ENCODE measurements at places on chromosomes 12 and 14.

- no peak for DNase-seq
Observed at GRCh38 chr14:61563880-61564617, 131.3 kb upstream of the HIF1A start.

DNA sequence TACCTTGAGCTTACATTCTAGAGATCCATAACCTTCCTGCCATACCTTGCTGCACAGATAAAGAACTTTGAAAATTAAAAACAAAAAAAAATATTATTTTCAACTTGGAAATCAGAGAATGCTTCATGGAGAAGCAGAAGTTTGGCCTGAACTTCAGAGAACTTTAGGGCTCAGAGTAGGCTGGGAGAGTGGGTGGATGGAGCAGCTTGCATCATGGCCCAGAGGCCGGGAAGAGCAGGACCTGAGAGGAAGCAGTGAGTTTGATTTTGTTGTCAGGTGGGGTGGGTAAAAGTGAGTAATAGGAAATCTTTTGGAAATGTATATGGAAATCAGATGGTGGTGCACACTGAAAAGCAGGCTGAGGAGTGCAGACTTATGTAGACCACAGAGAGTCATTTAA is 228.5 kb upstream of the KRR1 start:
- DNase-seq, result no peak

DNA sequence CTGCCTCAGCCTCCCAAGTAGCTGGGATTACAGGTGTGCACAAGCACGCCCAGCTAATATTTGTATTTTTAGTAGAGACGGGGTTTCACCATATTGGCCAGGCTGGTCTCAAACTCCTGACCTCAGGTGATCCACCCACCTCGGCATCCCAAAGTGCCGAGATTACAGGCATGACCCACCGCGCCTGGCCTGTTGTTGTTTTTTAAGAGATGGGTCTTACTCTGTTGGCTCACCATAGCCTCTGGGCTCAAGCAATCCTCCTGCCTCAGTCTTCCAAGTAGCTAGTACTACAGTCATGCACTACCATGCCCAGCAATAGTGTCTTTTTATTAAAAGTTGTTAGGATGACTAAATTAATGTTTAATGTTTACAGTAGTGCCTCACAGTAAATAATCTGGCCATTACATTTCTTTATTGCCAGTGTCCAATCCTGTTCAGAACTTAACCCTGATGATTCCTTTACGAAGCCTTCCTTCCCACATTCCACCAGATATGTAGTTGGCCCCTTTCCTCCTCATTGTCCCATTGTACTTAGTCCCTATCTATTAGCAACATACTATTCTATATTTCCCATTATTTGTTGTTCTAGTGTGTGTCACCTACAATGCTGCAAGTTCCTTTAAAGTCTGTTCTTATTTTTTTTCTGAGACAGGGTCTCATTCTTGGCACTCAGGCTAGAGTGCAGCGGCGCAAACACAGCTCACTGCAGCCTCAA is 8.8 kb upstream of the SMARCC2 start:
- DNase-seq, result no peak

DNA sequence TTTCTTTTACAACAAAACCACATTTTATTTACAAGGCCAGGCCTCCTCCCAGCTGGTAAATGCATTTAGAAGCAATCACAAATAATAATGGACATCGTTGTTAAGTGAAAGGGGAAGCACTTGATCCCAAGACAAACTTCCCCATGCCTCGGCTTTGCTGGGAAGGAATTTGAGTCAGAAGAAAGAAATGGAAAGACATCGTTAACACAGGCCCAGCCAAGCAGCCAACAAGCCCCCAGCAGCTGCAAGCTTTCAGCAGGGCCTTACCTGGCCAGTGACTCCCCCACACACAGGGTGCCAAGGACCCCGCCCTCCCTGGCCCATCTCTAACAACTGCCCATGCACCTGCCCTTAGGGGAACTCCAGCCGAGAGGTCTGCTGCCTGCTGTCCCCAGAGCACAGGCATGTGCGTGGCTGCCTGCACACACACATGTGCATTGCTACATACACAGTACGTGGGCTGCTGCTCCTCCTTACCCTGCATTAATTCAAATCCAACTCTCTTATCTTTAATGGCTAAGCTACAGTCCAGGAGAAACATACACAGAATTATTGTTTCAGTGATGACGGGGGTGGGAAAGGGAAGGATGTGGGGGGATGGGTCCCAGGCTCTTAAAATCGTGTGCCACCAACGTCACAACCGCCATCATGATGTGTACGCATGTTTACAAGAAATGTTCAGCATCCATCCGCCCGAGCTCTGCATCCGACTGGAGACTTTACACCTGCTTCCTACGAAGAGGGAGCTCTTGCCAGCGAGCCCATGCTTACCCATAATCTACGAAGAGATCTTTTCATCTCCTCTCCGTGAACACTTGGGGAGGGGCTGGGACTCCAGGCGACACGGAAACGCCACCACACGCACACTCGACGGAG is 9.8 kb downstream of the BCL11B start:
- DNase-seq, result no peak

- no peak for DNase-seq
Observed at GRCh38 chr14:99244941-99245563, 26.9 kb downstream of the BCL11B start.

GRCh38 chr12:19642345-19642744 is 203.1 kb downstream of the AEBP2 start:
- DNase-seq, result no peak

DNA sequence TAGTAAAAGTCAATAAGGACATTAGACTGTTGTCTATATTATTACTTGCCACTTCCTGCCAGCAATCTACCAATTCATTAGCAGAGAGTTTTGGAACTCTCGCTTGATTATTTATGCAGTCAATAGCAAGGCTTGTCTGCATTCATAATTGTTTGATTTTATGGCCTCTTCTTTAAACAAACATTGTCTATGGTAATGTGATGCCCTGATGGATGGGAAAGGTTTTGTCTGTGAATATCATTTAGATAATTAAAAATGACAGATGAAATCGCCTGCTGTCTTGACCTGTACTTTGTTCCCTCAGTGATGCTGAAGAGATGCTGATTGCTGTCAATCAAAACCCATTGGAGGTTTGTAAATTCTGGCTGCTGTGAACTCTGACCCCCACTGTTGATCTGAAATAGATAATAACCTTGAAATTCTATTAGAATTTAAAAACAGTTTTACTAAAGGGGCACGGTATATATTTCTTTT is 455.3 kb downstream of the NPAS3 start:
- no peak for DNase-seq

DNA sequence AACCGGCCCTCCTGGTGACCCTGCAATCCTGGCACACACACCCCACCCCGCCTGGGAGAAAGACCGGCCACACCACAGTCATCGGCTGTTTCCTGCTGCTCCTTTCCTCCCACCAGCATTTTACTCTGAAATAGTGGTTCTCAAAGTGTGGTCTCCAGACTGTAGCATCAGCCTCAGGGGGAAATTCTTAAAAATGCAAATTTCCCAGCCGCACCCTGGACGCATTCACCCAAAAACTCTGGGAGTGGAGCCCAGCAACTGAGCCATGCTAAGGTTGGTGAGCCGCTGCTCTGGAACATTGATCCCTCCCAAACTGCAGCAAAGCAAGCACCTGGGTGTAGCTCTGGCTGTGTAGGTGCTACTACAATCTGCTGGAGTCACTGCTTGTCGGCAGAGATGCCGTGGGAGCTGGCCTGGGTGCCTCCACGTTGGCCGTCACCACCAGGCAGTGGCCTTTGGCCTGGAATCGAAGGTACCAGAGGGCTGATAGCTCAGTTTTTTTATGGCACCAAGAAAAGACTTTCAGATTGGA is 38.4 kb upstream of the BCL2L14 start:
- DNase-seq, result no peak

DNA sequence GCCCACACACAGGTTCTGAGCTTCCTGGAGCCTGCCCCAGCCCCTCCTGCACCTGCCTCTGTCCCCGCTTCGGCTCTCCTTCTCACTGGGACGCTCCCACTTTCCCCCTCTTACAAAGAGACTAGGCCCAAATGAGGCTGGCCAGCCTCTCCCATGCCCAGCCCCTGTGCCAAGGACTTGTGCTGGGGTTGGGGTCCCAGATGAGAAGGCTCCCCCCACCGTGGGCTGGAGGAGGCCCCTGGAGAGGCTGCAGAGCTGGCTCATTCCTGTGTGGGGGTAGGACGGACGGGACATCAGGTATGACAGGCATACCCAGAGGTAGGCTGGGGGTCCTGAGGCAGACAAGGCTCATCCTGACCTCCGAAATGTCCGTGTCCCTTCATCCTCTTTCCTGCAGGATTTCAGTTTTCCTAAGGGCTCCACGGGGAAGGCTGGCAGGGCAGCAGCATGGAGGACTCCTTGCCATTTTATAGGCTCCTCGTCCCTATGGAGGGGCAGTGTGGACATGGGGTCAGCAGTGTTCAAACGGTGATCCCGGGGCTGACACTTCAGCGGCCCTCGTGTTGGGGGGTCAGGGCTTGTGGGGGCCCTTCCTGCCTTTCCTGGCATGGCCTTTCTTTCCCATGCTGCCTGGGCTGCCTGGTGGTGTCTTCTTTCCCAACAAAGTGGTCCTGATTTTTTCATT is 49.1 kb upstream of the MEG3 start:
- DNase-seq, result no peak

DNA sequence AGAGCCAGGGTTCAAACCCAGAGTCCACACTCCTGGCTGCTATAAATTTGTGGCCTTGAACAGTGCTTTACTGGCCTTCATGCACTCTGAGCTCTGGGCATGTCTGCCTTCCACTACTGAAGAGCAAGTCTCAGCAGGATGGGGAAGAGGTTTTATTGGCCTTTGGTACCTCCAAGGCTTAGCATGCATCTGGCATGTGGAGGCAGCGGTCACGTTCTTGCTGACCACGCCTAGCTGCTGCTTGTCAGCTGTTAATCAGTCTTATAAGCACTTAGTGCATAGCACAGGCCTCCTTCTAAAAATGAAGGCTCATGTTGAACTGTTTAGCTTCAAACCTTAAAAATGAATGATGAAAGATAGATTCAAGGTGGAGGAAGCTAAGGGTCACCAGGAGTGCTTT is 177.5 kb downstream of the PELI2 start:
- DNase-seq, result no peak

GRCh38 chr12:76266797-76267196 is 81.4 kb downstream of the BBS10 start:
- DNase-seq, result no peak

GRCh38 chr12:120998435-120998834 is 17.9 kb downstream of the C12orf43 start:
- DNase-seq, result no peak

DNA sequence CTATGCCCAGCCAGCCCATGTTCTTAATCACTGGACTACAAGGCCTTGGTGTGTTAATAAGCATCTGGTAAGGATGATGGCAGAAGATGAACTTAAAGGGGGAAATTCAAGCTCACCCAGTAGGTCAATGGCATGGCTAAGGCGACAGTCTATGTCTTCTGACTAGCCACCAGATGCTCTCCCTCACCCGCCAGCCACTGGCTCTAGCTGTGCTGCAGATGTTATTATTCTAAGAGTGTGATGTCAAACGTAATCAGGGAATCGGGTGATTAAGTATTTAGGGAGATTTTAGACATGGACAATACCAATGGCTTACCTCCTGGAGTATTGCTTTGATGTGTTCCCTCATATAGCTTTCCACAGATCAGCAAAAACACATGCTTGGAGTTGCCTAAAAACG is 39.2 kb upstream of the MAX start:
- DNase-seq, result no peak

- DNase-seq, result no peak
Observed at GRCh38 chr14:85728476-85729065, 198.6 kb downstream of the FLRT2 start.

DNA sequence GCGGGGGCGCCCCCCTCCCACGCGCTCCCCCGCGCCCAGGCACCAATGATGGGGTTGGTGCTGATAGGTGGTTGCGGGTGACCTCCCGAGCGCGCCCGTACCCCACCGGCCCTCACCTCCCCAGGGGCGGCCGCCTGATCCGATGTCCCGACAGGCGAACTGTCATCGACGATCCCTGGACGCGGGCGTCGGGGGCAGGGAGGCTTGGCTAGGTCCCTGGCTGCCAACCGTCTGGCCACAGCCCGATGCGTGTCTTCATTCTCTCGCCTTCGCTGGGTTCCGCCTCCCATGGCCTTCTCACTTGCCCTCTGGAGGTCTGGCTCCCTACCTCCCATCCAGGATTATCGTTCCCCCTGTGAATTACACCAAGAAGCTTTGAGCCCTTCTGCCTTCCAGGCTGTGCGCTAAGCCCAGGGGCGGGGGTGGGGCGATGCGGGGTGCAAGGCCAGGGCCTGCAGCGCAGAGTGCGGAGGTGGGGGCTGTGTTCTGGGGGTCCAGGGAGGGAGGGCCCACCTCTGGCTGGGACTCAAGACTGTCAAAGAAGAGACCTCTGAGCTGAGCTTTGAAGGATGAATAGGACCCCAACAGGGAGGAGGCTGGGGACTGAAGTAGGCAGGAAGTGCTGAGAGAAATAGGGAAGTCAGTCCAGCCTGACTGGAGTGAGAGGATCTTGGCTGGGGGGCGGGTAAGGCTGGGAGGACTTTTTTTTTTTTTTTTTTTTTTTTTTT is 7.7 kb upstream of the RACGAP1 start:
- no peak for DNase-seq

DNA sequence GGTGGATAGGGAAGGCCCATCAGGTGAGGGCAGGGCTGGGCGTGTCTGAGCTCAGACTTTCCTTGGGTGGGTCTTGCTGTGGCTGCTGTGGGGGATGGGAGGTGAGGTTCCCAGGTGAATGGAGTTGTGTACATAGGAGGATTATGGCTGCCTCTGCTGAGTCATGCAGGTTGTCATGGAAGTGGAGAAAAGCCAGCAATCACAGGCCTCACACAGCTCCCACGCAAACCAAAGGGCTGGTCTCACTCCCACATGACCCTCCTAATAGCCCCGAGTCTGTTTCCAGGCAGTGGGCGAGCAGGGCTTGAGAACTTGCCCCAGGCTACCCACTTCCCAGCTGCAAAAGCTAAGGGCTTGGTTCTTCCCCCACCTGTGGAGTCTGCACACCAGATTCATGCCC is 149.5 kb downstream of the IPO8 start:
- DNase-seq, result no peak

- no peak for DNase-seq
Observed at GRCh38 chr12:127509066-127509778, 757.7 kb upstream of the TMEM132C start.

- no peak for DNase-seq
Observed at GRCh38 chr14:104082807-104083206, 2.7 kb upstream of the ASPG start.

DNA sequence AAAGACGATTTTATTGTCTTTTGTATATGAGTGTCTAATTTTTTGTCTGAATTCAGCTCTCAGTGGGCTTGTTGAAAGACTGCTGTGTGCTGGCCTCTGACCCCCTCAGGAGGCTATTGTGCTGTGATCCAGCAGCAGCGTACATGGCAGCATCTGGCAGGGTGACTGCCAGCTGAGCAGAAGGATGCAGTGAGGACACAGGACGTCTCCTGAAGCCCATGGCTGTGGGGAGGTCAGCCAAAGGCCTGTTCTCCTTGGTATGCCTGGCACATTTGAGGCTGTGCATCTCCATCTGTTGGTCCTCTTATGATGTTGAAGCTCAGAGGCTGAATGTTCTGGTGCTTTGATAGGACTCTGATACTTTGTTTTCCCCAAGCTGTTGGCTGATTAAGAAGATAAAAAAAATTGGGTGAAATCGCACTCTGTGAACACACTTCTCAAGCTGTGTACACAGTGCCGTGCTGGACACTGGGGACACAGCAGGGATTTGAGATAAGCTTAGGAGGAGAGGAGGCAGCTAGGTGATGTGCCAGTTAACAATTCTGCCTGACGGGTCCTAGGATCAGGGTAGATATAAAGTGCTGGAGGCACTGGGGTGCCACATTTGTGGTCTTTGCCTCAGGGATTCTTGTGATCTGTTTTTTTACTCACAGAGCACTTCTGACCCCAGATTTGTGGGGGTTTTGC is 37.5 kb downstream of the EID3 start:
- no peak for DNase-seq

Data from neural crest cell (in vitro differentiated cells).